Motor neuron (in vitro differentiated cells): ENCODE measurements at places on chromosomes 7 and 10.

DNA sequence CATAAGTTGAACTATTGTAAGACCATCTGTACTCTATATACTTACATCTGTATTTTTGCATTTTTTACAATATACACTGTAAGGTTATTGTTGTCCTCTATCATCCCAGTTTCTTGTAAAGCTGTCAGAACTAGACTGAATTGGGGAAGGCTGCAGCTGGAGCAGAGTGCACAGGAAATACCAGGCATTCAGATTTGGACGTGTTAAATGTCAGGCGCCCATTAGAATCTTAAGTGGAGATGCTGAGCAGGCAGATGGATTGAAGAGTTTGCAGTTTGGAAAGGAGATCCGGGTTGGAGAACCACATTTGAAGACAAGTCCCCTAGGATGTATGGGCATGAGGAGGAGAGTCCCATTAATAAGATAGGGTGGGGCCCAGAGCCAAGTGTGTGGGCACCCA is 40.4 kb downstream of the MTURN start:
- ATAC-seq, result no peak

- ATAC-seq, result no peak
Observed at GRCh38 chr10:818010-818409, 113.5 kb downstream of the LARP4B start.

DNA sequence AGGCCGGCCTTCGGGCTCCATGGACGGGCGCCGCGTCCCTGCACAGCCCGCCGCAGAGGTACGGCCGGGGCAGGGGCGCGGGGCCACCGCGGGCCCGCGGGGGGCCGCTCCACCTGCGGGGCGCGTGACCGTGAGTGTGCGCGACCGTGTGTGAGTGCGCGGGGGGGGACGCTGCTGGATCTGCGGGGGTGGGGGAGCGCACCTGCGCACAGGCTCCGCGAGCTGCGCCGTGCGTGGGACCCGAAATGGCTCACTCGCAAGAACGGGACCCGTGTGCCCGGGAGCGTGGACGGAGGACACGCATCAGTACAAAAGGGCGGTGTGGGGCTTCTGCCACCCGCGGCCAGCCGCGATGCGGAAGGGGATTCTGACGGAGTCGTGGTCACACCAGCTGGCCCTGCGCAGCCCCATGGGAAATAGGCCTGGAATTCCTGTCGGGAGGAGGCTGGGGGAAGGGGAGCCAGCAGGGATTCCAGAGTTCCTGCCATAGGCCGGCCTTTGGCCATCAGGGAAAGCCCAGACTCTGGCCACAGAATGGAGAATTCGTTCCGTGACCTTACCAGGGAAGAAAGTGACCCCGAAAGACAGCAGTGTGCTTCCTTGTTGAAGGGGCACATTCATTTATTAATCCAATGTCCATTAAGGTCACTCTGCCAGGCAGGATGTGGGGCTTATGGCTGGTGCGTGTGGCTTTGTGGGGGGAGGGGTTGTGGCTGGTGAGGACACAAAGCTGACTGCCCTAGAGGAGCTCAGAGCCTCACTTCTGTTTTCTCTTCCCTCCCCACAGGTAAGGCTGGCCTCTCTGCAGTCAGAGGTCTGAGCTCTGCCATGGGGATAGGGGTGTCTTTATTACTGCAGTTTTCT is 494 bp downstream of the REPIN1 start:
- ATAC-seq, result peak; percentile 50

- ATAC-seq, result no peak
Observed at GRCh38 chr10:77463967-77464745, 173.5 kb downstream of the KCNMA1 start.

DNA sequence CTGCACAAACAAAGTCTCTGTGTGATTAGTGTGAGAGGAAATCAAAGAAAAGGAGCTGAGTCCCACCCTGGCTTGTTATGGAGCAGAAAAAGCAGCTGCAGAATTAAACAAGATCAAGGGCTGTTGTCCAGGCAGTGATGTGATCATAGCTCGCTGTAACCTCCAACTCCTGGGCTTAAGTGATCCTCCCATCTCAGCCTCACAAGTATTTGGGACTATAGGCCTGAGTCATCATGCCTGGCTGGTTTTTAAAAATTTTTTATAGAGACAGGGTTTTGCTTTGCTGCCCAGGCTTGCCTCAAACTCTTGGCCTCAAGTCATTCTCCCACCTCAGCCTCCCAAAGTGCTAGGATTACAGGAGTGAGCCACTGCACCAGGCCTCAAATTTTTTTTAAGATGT is 88.9 kb downstream of the IPMK start:
- no peak for ATAC-seq

GRCh38 chr10:117677239-117677638 is 134.7 kb downstream of the EMX2 start:
- ATAC-seq, result no peak

DNA sequence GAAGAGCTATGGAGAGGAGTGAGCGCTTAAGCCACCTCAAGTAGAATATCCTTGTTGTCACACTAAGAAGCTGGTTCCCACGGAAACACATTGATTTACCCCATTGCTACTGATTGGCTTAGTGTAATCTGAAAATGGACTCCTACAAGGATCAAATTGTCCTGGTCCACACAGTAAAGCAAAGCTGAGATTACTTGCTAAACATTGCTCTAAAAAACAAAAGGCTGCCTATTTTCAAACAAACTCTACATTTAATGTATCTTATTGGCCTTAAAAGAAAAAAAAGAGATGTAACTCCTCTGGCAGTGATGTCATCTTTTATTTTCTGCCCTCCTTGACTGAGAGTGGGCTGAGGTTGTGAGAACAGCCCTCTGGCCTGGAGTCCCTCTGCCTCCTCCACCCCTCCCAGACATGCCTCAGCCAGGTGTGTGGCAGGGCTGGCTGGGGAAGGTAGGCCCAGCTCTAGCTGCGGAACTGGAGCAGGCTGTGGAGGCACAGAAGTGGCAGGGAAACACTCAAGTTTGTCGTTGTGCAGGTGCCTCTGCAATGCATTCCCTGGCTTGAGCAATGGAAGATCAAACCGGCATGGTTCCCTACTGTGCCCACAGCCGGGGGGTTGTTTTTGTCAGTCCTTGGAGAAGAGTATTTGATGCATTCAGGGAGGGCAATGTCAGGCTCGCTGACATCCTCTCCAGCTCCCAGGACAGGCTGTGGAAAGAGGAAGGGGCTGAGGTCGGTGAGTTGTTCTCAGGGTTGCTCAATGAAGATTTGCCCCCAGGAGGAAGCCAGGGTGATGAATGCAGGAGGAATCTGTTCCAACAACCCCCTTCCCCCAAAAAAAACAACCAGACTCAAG is 9.1 kb downstream of the KLF6 start:
- ATAC-seq, result peak; percentile 76

- ATAC-seq, result no peak
Observed at GRCh38 chr7:112770051-112770450, 20.1 kb downstream of the TMEM168 start.

- ATAC-seq, result no peak
Observed at GRCh38 chr7:5603241-5604140, 178.0 kb downstream of the RNF216 start.
